ENCODE measurements at places on chromosomes 7 and 10. TPM values are rescaled to one million over a fixed set of nuclear protein-coding genes. Genes with fewer than 3 reads are reported as not detected.

DNA sequence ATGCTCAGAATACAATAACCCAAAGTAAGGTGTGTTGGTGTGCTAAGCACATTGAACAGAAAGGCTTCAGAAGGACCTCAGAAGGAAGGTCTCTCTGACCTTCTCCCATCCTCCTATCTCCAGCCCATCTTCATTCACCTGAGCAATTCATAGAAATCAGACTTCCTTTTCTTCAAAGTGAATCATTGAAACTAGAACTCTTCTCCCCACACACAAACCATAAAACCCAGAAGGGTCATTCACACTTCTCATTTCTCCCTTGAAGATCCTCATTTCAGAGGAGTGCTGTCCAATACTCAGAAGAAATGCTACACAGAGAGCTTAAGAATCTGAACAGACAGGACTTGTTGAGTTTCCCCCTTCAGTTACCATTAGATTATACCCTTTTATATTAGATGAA, 89.5 kb downstream of the VWDE start:
- DNase-seq = no peak

- no peak for DNase-seq
Measured at GRCh38 chr7:159141167-159141566, 3.5 kb downstream of the VIPR2 start.

DNA sequence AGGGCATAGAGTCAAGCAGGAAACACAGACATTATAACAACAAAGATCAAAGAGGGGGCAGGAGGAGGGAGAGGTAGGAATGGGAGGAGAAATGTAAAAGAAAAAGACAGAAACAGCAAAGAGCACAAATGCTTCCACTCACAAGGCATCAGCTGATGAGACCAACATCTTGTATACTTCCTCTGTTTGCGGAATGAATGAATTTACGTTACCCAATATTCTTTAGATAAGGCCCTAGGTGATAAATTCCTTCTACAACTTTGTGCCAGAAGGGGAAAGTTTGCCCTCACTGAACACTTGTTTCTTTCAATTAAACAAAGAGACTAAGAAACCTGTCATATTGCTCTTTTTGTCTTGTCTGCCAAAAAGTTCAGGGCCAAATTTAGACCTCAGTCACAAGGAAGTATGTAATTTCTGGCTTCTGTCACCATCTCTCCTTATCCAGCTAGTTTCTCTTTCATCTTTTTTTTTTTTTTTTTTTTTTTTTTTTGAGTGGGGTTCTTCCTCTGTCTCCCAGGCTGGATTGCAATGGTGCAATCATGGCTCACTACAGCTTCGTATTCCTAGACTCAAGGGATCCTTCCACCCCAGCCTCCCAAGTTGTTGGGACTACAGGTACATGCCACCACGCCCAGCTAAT, 116.4 kb upstream of the NANOS1 start:
- no peak for DNase-seq

GARIN1A gene
- 8.9 TPM for total RNA-seq

DNA sequence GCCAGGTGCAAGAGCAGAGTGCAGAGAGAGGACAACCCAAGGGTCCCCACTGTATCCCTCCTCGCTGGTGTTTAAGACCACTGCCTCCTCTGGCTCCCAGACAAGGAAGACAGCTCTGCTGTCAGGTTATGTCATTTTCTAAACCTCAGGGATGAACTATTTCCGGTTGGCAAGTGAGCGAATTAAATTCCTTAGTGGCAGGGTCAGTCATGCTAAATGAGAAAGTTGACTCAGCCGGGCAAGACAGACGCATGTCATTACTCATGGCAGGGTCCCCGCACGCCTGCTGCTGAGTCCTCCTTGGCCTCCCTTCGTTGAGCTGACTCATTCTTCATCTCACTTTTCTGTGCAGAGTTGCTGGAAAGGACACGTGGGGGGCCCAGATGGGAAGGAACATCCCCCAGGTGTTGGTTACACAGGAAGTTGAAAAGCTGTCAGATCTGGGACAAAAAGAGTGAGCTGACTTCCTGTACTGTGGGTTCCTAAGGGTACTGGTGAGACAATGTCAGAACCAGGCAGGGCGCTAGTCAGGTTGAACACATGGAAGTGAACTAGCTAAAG, 47.1 kb upstream of the UCN3 start:
- DNase-seq = no peak

Measured in dorsolateral prefrontal cortex (tissue), 122 donors.